ENCODE measurements at places on chromosomes 12 and 14. TPM values are rescaled to one million over a fixed set of nuclear protein-coding genes. Genes with fewer than 3 reads are reported as not detected.

The C12orf50 gene
- total RNA-seq, result not detected

The FOXG1 gene
- not detected for total RNA-seq

The GPX2 gene
- total RNA-seq, result not detected

The RNF34 gene
- 52.7 TPM for total RNA-seq

The PTPN6 gene
- total RNA-seq, result not detected

The DBX2 gene
- not detected for total RNA-seq

The ACOT6 gene
- total RNA-seq, result under 0.01 TPM

The PMCH gene
- not detected for total RNA-seq

The ZDHHC22 gene
- not detected for total RNA-seq

The FSCB gene
- total RNA-seq, result under 0.01 TPM

The LTBR gene
- 69.6 TPM for total RNA-seq

The SLC6A15 gene
- total RNA-seq, result 0.43 TPM

The APOF gene
- not detected for total RNA-seq

The SERPINA9 gene
- total RNA-seq, result not detected

The TMPRSS12 gene
- not detected for total RNA-seq

The E2F7 gene
- total RNA-seq, result 10.4 TPM

The ZBTB42 gene
- total RNA-seq, result 4.3 TPM

The PRKAG1 gene
- 61.2 TPM for total RNA-seq

The FAM181A gene
- total RNA-seq, result not detected

The KCTD10 gene
- total RNA-seq, result 129 TPM

The LALBA gene
- not detected for total RNA-seq

The CTSG gene
- not detected for total RNA-seq

The C3AR1 gene
- under 0.01 TPM for total RNA-seq

The EIF2S3B gene
- total RNA-seq, result 9.5 TPM

The P2RX2 gene
- not detected for total RNA-seq

The SOCS4 gene
- total RNA-seq, result 26.8 TPM

The TMEM63C gene
- total RNA-seq, result not detected

The NKX2-8 gene
- total RNA-seq, result not detected

The TCP11L2 gene
- total RNA-seq, result 30.0 TPM

The CLEC2D gene
- total RNA-seq, result 4.5 TPM

The NPFF gene
- not detected for total RNA-seq

The FGF23 gene
- not detected for total RNA-seq

All from fibroblast of villous mesenchyme (primary cell).